Stimulated activated CD4-positive, alpha-beta T cell treated with anti-CD3 and anti-CD28 coated beads, Interleukin-15, amount 100 ng/mL, for 1 hour (primary cell): ENCODE measurements at places on chromosomes 2 and 18.

DNA sequence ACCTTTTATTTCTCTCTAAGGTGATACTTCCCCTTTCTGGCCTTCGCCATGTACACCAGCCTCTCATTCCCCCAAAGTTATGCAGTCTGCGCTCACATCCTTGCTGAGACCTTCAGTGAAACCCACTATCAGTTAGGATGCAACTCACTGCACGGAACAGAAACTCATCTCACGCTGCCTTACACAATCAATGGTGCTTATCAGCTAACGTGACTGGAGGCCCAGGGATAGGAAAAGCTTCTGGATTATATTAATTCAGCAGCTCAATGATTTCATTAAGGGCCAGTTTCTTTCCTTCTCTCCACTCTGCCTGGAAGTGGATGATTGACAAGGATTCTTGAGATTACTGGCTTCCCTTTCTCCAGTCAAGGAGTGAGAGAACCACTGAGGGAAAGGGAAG lies 44.8 kb downstream of the CDH2 start:
- DNase-seq = no peak

GRCh38 chr18:55579501-55580270 lies 8.3 kb downstream of the TCF4 start:
- no peak for DNase-seq

- DNase-seq = no peak
Observed at GRCh38 chr2:108942888-108943287, 46.1 kb downstream of the EDAR start.

- no peak for DNase-seq
Observed at GRCh38 chr2:53475766-53476165, 291.8 kb upstream of the CHAC2 start.

- DNase-seq = no peak
Observed at GRCh38 chr2:227655454-227655853, 11.2 kb upstream of the SCYGR5 start.

GRCh38 chr2:60855989-60856669 lies 25.2 kb upstream of the REL start:
- no peak for DNase-seq

- no peak for DNase-seq
Observed at GRCh38 chr2:126769118-126769517, 113.2 kb downstream of the GYPC start.

DNA sequence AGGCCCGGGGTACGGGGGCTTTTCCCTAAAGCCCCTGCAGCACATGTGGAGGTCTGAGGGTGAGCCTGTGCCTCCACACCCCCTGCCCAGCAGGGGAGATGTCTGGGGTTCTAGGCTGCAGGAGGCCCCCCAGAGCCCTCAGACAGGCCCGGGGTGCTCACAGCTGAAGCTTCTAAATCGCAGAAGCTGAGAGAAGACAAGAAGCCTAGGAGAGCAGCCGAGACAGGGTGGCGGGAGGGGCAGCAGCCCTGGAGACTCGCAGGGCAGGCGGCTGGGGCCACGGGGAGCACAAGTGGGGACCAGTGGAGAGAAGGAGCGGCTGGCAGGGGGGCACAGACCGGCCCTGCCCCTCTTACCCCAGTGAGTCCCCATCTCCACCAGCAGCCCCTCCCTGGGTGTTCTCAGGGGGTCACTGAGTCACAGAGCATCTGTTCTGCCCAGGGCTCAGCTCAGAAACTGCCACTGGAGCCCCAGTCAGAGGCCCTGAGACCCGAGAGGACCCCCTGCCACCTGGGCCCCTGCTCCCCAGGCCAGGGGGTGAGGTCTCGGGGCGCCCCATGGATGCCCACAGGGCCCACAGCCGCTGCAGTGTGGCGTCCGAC lies 26.1 kb downstream of the GPC1 start:
- DNase-seq = no peak
